ENCODE measurements at places on chromosomes 16 and 17. TPM values are rescaled to one million over a fixed set of nuclear protein-coding genes. Genes with fewer than 3 reads are reported as not detected.

Gene MAPT
- total RNA-seq: 0.99 TPM

Gene HOXB5
- 3.3 TPM for total RNA-seq

Gene TMC8
- total RNA-seq: 14.7 TPM

Gene CES5A
- total RNA-seq: not detected

Data from left lung (tissue), 14 donors.